ENCODE measurements at places on chromosomes 7 and 10.

DNA sequence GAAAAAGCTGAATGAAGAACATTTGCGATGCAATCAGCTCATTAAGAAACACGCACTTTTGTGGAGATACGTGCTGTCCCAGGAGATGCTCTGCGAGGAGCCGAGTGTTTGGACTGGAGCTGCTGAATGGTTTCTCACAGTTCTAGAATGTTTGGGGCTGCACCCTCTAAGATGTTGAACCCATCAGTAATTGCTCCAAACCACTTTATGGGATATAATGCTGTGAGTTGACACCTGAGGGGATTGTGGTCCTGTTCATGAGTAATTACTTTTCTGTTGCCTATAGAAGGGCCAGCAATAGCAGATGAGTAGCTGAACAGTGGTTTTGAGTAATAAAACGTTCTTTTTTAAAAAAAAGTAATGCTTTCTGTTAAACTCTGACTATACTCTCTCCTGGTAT lies 63.1 kb downstream of the IKZF1 start:
- DNase-seq: no peak

GRCh38 chr10:50622706-50623662 lies 772 bp downstream of the SGMS1 start:
- no peak for DNase-seq

DNA sequence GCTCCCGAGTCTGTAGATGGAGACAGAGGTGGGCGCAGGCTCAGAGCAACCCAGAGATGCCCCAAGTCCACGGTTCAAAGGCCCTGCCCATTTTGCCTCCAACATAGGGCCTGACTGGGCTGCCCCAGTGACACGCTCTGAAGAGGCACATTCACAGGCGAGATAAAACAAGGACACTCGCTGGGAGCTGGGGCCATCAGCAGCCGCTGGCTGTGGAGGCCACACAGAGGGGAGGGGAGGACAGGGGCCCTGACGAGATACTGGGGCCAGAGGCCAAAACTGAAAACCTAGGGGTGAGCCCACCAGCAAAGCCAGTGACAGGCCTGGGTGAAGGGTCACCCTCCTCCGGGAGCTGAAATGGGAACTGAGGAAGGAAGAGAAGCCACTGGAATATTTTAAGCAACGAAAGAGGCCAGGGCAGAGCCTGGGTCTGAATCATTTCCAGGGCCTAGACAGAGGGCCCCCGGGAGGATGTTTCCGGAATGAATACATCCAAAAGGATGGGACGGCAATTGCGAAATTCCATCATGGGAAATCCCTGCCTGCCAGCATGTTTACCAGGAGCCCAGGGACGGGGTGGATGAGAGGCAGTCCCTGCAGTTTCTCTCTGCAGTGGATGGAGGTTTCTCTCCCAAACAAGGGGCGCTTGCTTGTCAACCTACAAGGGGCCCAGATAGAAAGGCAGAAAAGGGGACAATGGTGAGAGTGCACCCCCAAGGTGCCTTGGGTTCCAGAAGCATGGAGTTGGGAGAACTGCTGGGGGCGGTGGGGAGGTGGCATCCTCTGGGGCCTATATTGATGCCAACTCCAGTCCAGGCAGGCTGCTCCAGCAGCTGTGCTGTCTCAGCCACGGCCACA lies 29.0 kb upstream of the HSPA12A start:
- no peak for DNase-seq

- no peak for DNase-seq
Observed at GRCh38 chr7:151461942-151462230, 21.9 kb upstream of the CRYGN start.

DNA sequence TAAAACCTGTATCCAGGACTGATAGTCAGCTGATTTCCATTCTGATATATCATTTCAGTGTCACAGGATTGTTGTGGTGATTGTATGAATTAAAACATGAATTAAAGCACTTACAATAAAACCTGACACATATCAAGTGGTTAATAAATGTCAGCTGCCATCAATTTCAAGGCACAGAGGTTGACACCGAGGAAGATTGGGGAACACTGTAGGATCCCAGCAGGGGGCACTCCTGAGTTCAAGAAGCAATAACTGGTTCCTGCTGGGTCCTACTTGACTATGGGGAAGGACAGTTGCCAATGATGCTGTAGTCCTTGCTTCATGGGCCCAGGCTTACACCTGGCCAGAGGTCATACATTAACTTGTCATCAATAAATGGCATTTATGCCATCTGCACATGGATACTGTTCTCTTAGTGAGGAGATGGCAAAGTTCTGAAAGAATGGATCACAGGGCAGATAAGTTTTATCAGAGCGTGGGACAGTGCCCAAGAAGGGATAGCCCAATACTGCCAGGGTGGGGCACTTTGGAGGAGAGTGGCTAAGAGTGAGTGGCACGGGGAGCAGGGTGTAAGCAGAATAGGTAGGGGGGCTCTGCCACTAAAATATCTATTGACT lies 24.1 kb downstream of the FZD1 start:
- DNase-seq: no peak

All from stimulated activated CD8-positive, alpha-beta memory T cell treated with anti-CD3 and anti-CD28 coated beads, Interleukin-15, amount 100 ng/mL, for 24 hours (primary cell).